Stimulated activated CD8-positive, alpha-beta memory T cell treated with anti-CD3 and anti-CD28 coated beads, Interleukin-4, amount 100 ng/mL, for 1 hour (primary cell): ENCODE measurements at places on chromosomes 3 and 15.

GRCh38 chr3:168134931-168135330, 39.2 kb upstream of the GOLIM4 start:
- no peak for DNase-seq

DNA sequence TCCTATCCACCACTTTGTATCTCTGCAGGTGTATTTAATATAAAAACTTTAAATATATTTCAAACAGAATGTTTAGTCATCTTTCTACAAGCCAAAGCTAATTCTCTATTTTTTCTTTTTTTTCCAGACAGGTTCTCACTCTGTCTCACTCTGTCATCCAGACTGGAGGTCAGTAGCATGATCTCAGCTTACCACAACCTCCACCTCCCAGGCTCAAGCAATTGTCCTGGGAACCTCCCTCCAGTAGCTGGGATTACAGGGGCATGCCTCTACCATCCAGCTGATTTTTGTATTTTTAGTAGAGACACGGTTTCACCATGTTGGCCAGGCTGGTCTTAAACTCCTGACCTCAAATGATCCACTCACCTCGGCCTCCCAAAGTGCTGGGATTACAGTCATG, 202.6 kb downstream of the VGLL3 start:
- no peak for DNase-seq

DNA sequence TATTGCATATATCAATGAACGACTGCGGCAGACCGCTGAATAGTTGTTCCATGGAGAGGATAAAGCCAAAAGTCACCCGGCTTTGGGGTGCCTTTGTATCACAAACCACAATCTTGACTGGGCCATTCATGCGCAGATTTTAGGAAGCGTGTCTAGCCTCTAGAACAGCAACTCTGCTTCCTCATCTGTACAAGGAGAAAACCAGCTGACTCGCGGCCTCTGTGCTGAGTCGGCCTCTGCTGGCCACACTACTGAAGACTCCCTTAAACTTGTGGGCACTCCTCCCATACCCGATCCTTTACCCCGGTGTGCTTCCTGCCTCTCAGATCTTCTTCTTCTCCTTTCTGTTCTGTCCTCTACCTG, 872 bp downstream of the DLEC1 start:
- DNase-seq = no peak

DNA sequence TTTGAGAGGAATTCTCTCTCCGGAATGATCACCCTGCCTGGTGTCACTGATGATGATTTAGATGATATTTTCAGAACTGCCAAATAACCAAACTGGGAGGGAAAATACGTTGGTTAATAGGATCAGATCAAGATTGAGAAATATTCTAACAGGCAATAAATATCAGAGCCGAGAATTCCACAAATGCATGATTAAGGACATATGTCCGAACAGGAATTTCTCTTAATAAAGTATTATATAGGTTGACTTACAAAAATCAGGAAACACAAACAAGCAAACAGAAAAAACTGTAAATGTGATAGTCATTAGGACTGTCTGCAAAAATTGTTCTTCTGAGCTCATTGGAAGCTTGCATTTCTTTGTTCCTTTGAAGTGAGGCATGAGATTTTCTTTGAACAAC, 75.1 kb upstream of the PHLDB2 start:
- no peak for DNase-seq

DNA sequence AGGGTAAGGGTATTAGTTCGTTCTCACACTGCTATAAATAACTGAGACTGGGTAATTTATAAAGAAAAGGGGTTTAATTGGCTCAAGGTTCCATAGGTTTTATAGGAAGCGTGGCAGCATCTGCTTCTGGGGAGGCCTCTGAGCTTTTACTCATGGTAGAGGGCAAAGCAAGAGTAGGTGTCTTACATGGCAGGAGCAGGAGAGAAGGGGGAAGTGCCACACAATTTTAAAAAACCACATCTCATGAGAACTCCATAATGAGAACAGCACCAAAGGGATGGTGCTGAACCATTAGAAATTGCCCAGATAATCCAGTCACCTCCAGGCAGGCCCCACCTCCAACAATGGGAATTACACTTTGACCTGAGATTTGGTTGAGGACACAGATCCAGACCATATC, 12.2 kb downstream of the RNF111 start:
- DNase-seq = no peak

GRCh38 chr3:10781981-10782380, 34.0 kb upstream of the SLC6A11 start:
- DNase-seq = no peak
